ENCODE measurements at places on chromosomes 16 and 17. TPM values are rescaled to one million over a fixed set of nuclear protein-coding genes. Genes with fewer than 3 reads are reported as not detected.

The CHD9NB gene
- total RNA-seq = 1.5 TPM

DNA sequence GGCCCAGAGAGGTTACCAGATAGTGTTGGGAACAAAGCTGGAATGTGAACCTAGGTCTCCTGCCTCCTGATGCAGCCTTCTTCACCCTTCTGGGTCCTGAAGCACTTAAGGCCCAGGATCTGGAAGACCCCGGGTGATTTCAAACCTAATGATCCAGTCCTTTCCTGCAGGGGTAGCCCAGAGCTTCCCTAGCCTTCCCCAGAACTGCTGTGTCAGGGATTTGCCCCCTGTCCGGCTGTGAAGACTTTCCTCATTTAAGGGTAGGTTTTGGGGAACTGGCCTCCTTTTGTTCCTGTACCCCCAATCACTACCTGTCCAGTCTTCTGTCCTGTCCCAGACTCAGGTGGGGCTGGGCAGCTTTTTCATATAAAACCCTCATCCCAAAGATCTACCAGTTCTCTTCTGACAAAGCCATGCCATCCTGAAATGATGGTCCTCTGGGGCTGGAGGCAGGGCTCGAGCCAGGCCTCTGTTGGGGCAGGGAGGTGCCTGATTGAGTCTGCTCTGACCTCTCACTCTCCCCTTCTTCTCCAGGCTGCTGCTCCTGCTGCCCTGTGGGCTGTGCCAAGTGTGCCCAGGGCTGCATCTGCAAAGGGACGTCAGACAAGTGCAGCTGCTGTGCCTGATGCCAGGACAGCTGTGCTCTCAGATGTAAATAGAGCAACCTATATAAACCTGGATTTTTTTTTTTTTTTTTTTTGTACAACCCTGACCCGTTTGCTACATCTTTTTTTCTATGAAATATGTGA is 1.3 kb downstream of the MT1X start:
- H3K36me3 ChIP-seq = peaks cover 8% of the 10 kb centered on the region
- no peak for DNase-seq
- no peaks in the 10 kb centered on the region for H3K27me3 ChIP-seq
- H3K4me1 ChIP-seq = peaks cover 33% of the 10 kb centered on the region

The RPRML gene
- not detected for total RNA-seq

DNA sequence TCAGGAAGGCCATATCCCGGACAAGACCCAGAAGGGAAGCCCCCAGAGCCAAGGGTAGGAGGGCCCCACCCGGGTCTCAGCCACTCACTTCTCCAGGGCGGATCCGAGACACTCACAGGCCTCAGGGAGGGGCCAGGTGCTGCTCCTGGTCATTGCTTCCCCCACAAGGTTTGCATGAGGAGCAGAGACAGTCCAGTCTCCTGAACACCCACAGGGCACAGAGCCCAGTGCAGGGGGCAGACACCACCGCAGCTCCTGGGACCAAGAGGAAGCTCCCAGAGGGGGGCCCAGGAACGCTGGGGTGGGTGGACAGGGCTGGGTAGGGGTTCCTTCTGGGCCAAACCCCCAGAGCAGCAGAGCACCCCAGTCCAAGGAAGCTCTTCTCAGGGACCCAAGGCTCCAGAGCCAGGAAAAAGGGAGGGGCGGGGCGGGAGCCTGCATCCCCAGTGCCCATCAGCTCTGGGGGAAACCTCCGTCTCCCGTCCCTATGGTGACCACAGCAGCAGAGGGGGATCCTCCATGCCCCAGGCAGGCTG is 709 bp upstream of the MRPL28 start:
- no peak for DNase-seq
- no peaks in the 10 kb centered on the region for H3K27me3 ChIP-seq
- H3K4me1 ChIP-seq = peaks cover 11% of the 10 kb centered on the region
- peak overlapping the region; percentile 89 for H3K27ac ChIP-seq
- peaks cover 9% of the 10 kb centered on the region for H3K36me3 ChIP-seq

The HOXB7 gene
- total RNA-seq = not detected

- no peaks in the 10 kb centered on the region for H3K4me1 ChIP-seq
- peaks cover 29% of the 10 kb centered on the region for H3K27me3 ChIP-seq
- H3K36me3 ChIP-seq = no peaks in the 10 kb centered on the region
- H3K27ac ChIP-seq = no peak overlapping the region
- H3K4me3 ChIP-seq = no peak overlapping the region
These were observed 2.7 kb upstream of the PRSS41 start for GRCh38 chr16:2795395-2796143.

DNA sequence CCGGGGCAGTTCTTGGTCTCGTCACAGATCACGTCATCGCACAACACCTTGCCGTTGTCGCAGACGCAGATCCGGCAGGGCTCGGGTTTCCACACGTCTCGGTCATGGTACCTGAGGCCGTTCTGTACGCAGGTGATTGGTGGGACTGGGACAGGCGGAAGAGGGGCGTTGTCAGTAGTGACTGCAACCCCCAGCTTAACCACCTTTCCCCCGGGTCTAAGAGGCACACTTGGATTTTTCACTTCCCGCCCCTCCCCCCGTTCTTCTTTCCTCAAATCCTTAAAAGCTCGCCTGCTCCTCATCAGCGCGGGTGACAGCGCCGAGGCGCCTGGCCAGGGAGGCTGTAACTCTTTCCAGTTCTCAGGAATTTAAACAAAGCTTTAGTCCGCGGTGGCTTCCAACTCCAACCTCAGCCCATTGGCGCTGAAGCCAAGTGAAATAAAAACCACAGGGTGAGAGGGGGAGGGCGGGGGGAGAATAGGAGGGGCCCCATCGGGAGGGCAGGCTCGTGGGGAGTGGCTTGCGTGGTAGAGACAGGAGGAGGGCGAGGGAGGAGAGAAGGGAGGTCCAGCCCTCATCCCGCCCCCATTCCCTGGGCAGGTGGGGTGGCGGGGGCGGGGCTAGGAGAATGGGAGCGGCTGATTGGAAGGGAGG is 1.5 kb downstream of the COL1A1 start:
- no peaks in the 10 kb centered on the region for H3K27me3 ChIP-seq
- DNase-seq = peak; percentile 94
- peaks cover 76% of the 10 kb centered on the region for H3K4me1 ChIP-seq
- H3K4me3 ChIP-seq = peak overlapping the region; percentile 99

DNA sequence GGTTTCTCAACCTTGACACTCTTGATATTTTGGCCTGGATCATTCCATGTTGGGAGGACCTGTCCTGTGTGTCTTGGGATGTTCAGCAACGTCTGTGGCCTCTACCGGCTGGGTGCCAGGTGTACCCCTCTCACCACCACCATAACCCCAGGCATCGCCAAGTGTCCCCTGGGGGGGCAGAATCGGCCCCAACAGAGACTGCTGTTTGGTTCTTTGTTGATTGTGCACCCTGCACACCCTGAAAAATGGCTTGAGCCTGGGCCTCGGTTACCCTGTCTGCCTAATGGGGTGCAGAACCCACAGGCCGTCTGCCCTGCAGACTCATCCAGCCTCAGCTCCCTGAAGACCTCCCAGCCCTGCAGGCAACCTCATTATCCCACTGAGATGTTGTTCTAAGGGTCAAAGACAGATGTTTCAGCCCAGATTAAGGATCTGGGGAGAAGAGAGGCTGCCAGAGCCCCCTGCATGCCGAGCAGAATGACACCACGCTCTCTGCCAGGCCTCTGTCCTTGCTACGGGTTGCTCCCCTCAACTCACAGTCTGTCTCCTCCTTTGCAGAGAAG is 9.2 kb downstream of the CACNG1 start:
- H3K4me3 ChIP-seq = no peak overlapping the region
- H3K27me3 ChIP-seq = no peaks in the 10 kb centered on the region
- peaks cover 8% of the 10 kb centered on the region for H3K36me3 ChIP-seq
- DNase-seq = no peak
- H3K27ac ChIP-seq = no peak overlapping the region

The BCO1 gene
- total RNA-seq = not detected

DNA sequence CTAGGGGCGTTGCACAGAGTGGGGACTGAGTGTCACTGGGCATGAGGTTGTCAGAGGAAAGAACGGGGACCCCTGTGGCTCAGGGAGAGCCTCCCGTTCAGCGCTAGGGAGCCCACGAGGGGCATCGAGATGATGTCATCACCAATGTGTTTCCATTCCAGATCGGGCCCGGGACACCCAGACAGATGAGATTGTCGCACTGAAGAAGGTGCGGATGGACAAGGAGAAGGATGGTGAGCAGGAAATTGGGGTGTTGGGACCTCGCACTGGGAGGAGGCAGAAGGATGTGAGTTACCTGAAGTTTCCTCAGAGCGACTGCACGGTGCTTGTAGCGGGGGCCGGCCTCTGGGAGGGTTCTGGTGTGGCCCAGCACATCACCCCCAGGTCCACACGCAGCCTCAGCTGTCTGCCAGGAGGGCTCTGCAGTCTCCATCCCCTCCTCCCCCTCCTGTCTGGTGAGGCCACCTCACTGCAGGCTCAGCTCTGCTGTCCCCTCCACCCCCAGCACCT is 4.0 kb downstream of the CDK10 start:
- DNase-seq = peak; percentile 86
- no peak overlapping the region for H3K27ac ChIP-seq
- H3K27me3 ChIP-seq = no peaks in the 10 kb centered on the region
- H3K4me3 ChIP-seq = no peak overlapping the region
- H3K36me3 ChIP-seq = peaks cover 12% of the 10 kb centered on the region

DNA sequence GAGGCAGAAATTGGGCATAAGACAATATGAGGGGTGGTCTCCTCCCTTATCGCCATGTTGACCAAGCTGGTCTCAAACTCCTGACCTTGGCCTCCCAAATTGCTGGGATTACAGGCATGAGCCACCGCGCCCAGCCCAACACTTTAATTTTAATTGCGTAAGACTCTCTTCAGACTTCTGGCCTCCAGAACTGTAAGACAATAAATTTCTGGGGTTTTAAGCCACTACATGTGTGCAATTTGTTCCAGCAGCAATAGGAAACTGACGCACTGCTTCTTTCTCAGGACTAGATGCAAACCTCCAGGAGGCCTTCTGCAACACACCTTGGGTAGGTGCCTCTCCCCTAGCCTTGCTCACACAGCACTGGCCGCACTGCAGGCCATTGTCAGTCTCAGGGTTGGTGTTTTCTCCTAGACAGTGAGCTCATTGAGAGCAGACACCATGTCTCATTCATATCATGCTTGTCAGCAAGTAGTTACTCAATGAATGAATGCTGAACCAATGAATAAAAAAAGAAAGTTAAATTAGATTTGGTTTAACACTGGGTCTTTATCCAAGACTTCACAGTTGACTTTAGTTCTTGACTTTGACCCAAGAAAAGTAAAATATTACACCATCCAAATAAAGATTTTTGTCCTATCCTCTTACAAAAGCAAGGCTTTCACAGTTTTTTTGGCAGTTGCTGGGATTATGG is 5.5 kb upstream of the ACSF2 start:
- peak overlapping the region; percentile 25 for H3K27ac ChIP-seq
- H3K4me3 ChIP-seq = no peak overlapping the region
- no peaks in the 10 kb centered on the region for H3K36me3 ChIP-seq

Data from chondrocyte (in vitro differentiated cells).